WERI-Rb-1 (cell line): ENCODE measurements at places on chromosomes 3 and 15.

GRCh38 chr3:53862241-53862640, 15.9 kb downstream of the IL17RB start:
- DNase-seq = no peak

DNA sequence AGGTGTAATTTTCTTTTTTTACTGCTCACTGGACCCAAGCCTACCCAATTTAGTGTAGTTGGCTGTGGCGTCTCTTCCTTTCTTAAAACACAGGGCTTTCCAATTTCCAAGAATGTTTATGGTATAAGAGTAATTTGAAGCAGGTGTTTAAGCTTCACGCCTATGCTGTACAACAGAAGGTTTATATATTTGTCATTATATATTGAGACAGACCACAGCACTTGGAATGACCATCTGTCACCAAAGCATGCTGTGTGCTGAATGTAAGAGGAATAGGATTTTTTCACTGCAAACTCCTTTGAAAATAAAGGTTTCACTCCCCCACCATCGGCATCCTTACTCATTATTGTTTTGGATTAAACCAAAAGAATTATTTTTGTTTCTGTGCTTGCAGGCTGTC, 325.7 kb downstream of the OTOL1 start:
- DNase-seq = no peak

- DNase-seq = no peak
These were observed 244.3 kb downstream of the NR2F2 start for GRCh38 chr15:96574782-96575181.

GRCh38 chr3:5016211-5017161, 37.2 kb downstream of the BHLHE40 start:
- peak; percentile 38 for DNase-seq

- DNase-seq = no peak
These were observed 11.2 kb downstream of the ANXA2 start for GRCh38 chr15:60386615-60387014.

DNA sequence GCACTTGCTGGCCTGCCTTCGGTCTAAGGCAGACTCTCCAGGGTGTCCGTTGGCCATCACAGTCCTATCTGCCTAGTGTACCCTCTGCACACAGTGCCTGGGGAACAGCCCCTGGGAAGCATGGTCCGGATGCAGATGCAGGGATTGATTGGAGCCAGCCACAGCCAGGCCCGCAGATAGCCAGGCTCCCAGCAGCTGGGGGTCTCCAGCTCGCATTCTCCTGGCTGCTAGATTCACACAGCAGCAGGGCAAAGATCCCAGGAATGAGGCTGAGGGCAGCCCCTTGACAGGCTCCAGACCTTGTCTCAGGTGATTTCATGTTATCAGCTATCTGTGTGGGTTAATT, 41.4 kb downstream of the IRAK2 start:
- no peak for DNase-seq

DNA sequence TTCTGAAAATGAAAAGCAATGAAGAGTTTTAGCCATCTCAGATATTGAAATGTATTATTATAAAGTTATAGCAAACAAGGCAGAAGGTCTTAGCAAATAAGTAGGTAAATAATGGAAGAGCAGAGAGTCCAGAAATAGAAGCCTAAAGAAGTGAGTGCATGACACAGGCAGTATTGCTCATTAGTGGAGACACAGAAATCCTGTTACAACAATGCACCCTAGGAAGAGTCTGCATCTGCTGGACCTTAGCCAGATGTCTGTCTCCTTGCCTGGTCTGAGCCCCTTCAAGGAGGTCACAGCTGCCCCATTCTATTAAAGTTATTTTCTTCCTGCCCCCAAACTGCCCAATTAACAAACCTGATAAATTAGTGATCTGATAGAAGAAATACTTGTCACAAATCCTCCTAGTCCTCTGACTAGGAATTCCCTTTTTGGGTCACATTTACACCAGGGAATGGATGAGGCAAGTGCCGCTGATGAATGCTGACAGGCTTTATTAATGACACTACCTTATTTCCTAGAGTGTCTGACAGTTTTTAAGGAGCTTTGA, 51.9 kb downstream of the HOMER2 start:
- DNase-seq = no peak

DNA sequence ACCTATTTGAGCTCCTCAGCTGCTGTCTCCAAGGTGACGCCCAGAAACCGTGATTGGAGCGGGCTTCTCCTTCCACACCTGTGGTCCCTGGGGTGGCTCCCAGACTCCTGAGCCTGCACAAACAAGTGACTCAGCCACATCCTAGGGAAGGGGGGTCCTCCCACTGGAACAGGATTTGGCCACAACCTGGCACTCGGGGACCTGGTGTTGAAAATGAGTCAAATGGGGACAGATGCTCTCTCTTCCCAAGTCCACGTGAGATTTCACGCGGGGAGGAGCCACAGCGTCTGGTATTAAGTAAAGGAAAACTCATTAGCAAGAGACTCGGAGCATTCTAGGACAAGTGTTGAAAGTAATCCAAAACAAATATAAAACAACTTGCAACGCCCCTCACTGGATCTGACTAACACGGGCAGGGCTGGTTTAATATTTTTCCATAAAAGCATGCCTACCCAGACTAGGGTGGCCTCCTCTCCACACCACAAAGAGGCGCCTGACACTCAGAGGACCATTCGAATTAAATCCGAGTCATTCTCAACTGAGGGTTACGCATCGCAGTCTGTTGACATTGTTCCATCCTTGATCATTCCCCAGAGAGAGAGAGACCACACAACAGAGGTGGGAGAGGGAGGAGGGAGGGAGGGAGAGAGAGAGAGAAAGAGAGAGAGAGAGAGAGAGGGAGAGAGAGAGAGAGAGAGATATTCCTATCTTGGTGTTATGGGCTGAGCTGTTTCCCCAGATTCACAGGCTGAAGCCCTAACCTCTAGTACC, 74.4 kb downstream of the MGLL start:
- no peak for DNase-seq

DNA sequence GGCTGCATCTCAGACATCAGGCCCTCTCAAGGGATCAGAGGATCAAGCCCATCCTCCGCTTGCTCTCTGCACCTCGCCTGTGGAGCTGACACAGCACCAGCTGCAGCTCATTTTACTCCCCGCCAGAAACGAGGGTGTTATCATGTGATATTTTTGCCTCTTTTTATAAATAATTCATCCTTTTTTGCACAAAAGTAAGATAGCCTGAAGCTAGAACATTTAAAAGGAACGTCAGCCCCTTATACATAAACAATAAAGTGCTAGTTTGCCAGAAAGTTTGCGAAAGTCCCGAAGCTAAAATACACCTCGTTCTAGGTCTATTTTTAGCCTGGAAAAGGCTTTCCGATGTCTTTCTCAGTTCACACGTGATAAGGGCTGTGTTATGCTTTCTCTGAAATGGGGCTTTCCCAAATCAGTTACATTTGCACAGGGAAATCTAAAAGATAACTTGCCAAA, 9.6 kb upstream of the FAM174B start:
- DNase-seq = peak; percentile 60

- no peak for DNase-seq
These were observed 214.9 kb upstream of the WNT5A start for GRCh38 chr3:55701997-55702396.

- DNase-seq = no peak
These were observed 60.0 kb downstream of the RPL22L1 start for GRCh38 chr3:170809975-170810357.

DNA sequence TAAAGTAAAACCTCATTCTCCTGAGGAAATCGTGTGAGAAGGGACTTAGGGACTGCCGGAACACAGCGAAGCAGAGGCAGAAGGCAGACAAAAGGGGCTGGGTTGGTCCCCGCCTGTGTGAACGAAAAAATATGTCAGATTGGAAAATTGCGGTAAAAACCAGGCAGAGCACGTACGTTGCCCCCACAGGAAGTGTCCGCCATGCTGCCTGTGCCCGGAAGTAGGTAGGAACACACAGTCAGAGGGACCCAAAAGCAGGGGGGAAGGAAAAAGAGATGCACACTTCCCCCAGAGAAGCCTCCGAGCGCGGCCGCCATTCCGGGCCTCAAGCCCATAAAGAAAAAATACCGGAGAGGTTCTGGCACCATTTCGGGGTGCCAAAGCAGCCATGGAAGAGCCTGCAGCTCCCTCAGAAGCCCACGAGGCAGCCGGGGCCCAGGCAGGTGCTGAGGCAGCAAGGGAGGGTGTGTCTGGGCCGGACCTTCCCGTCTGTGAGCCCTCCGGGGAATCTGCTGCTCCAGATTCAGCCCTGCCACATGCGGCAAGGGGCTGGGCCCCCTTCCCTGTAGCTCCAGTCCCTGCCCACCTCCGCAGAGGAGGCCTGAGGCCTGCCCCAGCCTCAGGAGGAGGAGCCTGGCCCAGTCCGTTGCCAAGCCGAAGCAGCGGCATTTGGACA, at the start of gene MKRN3:
MKRN3 (plus strand) TSS at position 280 of the 676 bp plus-strand sequence; CDS start at position 389, 109 bp downstream.
- peak; percentile 74 for DNase-seq

DNA sequence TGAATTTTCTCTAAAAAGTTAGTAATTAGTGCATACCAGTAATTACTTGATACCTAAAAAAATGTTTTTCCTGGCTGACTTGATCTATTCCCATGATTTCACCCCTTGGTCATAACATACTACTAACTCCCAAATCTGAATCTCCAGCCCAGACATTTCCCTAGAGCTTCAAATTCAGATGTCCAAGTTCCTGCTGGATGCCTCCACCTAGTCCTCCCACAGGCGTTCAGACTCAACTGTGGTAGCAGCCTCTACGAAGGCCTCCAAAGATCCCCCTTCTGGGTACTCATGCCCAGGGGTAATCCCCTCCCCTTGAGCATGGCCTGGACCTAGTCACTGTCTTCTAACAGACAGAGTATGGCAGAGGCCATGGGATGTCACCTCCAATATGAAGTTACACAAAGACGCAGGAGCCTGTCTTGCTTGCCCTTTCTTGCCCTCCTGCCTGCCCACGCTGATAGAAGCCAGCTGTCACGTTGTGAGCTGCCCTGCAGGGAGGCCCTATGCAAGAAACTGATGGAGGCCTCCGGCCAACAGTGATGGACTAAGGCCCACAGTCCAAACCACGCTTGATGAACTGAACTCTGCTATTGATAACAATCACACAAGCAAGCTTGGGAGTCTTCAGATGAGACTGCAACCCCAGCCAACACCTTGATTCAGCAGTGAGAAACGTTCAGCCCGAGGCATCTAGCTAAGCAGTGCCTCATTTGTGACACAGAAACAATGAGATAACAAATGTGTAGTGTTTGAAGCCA, 8.6 kb upstream of the FBN1 start:
- no peak for DNase-seq

- DNase-seq = no peak
These were observed 180.2 kb downstream of the VPS13C start for GRCh38 chr15:61880084-61880483.

- no peak for DNase-seq
These were observed 840.0 kb downstream of the EPHA3 start for GRCh38 chr3:89947337-89947954.

- no peak for DNase-seq
These were observed 550.4 kb upstream of the ARPP21 start for GRCh38 chr3:35088943-35089342.

GRCh38 chr3:171262431-171262830, 197.8 kb downstream of the TNIK start:
- DNase-seq = no peak

DNA sequence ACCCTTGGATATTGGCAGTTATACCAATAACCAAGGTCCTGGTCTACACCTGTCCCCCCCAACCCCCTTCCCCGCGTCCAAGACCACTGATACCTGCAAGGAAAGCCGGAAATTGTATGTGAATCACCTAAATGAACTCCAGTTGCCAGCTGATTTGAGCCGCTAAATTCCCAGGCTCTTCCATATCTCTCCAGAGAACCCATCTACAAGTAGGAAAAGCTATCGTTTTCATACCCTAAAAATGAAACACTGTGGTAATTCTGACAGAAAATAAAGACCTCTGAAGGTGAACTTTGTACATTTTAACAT, 114.2 kb upstream of the ICE2 start:
- no peak for DNase-seq

DNA sequence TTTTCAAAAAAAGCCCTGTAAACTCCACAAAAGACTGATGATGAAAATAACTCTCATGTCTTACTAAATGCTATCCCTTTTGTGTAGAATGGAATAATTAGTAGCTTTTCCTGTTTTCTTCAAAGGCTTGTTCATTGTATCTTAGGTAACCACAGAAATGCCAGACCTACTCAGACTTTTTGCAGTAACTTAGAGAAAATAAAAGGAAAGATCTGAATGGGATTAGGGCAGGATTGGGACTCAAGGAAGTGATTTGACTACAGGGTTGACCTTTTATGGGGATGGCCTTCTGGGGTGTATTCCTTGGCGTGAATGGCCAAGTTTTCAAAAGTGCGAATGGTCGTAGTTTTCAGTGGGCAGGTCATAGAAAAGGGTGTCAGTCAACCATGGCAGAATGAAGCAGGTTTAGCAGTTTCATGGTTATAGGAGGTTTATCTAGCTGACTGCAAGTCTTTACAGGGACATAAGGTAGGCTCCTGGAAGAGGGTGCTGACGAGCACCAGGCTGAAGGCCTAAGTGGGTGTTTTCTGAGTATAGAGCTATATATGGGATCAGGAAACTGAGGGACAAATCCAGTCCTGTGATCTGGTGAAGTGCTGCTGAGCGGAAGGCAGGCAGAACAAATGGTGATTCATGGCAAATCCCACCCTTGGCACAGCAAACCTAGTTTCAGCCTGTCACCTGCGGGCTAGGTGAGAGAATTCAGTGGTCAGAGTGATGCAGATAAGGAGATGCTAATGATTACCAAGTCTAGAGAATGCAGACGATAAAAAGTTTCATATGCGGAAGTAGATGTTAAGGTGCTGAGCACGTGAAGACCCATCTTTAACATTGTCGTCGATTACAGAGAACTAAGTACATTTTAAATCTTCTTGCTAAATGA, 46.4 kb downstream of the IL1RAP start:
- DNase-seq = no peak

DNA sequence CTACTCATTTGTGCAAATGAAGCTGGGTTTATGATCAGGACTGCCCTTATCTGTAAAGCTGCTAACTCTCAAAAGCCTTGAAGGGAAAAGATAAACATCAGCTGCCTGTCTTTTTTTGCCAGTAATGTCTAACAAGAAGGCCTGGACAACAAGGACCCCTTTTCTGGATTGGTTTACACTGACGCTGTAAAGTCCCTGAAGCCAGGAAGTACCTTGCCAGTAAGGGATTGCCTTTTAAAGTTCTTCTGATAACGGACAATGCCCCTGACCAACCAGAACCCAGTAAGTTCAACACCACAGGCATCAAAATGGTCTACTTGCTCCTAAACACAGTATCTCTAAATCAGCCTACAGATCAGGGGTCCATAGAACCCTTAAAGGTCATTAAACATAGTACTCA, 178.0 kb downstream of the PCCB start:
- no peak for DNase-seq

DNA sequence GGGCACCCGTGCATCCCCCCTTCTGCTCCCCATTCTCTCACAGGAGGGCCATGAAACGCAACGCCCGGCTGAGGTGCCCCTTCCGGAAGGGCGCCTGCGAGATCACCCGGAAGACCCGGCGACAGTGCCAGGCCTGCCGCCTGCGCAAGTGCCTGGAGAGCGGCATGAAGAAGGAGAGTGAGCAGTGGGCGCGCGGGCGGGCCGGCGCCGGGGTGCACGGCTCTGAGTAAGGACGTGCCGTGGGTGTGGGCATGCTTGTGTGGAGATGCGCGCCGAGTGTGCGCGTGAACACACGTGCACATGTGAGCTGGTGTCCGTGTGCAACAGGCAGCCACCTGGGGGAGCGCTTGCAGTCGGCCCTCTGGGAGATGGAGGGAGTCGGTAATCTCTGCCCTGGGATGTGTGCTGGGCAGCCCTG, 28.1 kb downstream of the NR1I2 start:
- DNase-seq = no peak

- no peak for DNase-seq
These were observed 78.6 kb upstream of the PXYLP1 start for GRCh38 chr3:141152801-141153678.

GRCh38 chr3:13372656-13373055, 47.5 kb downstream of the NUP210 start:
- DNase-seq = no peak

- DNase-seq = peak; percentile 76
These were observed 217.1 kb upstream of the TPRG1 start for GRCh38 chr3:188954590-188955208.
